Fibroblast of skin of scalp (primary cell): ENCODE measurements at places on chromosomes 16 and 17.
A peak's percentile ranks its signal among the peaks of the same experiment; 100 is the strongest.

DNA sequence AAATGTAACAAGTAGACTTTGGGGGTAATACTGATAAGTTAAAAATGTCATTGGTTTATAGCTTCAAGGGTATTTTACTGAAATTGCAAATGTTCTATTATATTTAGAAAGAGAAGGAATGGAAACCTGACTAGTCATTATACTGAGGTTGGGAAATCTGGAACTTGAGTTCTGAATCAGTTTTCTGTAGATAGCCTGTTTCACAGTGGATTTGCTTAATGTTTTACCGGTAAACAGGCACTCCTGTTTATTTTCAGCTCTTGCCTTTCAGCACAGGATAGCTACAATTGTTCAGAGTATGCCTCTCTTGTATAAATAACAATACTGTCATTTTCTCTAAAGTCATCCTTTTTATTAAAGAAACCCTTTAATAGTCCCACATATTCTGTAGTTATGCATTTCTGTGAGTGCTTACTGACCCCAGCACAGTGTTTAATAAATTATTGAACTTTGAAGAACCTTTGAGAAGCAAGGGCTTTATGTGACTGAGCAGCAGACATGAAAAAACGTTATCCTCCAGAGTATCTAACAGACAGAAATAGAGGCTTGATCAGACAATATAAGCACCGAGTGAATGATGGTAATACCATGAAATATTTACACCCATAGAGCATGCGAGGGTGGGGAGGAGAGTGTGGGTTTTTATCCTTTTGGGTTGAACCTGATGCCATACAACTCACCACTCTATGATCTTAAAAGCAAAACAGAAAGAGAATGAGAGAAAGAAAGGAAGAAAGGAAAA lies 58.2 kb downstream of the FTO start:
- DNase-seq = no peak

- DNase-seq = no peak
Observed at GRCh38 chr17:43631429-43631828, 30.3 kb downstream of the MEOX1 start.

DNA sequence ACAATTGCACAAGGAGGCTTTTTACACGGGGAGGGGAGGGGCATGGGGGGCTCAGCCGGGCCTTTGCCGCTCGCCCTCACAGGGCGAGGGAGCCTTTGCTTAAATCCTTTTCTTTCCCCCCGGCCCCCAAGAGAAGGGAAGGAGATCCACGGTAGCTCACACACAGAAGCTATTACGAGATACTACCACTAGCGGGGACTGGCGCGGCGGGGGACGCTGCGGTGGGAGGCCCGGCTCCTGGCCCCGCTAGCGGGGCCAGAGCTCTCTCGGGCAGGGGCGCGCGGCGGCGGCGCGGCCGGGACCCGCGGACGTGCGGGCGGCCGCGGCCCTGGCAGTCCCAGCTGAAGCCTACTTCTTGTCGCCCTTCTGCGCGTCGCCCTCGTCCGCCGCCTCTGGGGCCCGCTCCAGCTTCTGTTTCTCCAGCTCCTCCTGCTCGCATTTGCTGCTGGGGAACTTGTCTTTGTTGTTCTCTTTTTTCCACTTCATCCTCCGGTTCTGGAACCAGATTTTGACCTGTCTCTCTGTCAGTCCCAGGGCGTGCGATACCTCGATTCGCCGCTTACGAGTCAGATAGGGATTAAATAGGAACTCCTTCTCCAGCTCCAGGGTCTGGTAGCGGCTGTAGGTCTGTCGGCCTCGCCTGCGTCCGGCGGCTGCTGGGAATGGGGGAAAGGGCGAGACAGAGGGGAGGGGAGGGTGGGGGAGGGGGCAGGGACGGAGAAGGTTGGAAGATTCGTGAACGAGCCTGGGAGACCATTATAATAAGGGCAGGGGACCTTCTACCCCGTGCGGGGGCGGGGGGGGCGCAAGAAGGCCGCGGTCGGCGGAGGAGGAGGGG lies 2.0 kb downstream of the HOXB8 start:
- DNase-seq = peak; percentile 40

- DNase-seq = no peak
Observed at GRCh38 chr17:4043862-4044261, 79.6 kb upstream of the ATP2A3 start.

- no peak for DNase-seq
Observed at GRCh38 chr16:78307824-78308528, 208.5 kb downstream of the WWOX start.

- DNase-seq = no peak
Observed at GRCh38 chr17:78479369-78479768, 97.8 kb downstream of the DNAH17 start.

DNA sequence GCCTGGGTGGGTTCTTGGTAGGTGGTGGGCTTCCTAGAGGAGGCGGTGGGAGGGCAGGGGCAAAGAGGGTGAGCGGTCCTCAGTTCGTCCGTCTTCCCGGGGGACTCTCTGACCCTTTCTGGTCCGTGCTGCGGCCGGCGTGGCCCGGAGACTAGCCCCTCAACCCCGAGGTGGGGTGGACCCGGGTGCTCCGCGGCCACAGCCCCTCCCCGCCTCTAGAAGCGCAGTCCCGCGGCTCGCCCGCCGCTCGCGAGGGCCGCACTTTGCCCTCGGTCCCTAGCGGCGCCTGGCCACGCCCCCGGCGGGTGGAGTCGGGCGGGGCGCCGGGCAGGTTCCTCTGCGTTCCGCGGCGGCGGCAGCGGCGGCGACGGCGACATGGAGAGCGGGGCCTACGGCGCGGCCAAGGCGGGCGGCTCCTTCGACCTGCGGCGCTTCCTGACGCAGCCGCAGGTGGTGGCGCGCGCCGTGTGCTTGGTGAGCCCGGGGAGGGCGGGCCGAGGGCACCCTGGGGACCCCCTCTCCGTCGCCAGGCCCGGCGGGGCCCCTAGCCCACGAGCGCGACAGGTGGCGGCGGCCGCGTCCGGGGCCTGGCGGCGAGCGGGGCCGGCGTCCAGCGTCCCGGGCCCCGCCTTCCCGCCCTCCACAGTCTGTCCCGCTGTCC lies at the start of gene SYNGR2:
SYNGR2 (plus strand) TSS at position 340 of the 661 bp plus-strand sequence; CDS start at position 376, 36 bp downstream.
- peak; percentile 47 for DNase-seq

DNA sequence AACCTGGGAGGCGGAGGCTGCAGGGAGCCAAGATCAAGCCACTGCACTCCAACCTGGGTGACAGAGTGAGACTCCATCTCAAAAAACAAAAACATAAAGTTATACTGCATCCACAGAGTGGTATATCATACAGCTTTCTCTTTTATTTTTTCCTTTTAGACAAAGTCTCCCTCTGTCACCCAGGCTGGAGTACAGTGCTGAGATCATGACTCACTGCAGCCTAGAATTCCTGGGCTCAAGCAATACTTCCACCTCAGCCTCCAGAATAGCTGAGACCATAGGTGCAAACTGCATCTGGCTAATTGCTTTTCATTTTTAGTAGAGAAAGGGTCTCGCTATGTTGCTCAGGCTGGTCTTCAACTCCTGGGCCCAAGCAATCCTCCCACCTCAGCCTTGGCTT lies 10.0 kb upstream of the COPRS start:
- DNase-seq = no peak

DNA sequence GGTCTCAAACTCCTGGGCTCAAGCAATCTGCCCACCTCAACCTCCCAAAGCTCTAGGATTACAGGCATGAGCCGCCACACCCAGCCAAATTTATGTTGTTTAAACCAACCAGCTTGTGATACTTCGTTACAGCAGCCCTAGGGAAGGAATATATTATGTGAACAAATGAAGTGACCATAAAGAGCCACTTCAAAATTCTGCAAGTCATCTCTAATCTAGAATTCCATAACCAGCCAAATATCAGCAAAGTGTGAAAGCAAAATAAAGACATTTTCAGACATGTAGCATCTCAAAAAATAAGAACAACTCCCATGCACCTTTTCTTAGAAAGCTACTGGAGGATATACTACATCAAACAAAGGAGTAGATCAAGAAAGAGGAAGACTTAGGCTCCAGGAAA lies 36.0 kb downstream of the AIPL1 start:
- no peak for DNase-seq

DNA sequence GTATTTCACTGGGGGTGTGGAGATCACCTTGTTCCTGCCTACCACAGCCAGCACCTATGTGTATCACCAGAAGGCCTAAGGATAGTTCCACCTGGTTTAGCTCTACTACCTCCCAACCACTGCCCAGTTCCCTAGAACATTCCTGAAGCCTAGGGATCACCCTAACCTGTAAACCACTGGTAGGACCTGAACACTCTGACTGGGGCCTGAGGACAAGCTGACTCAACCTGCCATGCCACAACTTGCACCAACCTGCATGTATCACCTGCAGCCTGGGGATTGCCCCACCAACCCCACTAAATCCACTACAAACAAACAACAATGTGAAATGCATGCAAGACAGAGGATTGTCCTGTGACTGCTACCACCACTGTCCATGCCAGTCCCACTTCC lies 128.1 kb downstream of the KIF2B start:
- no peak for DNase-seq

GRCh38 chr17:73232587-73233373 lies 28.9 kb downstream of the CPSF4L start:
- DNase-seq = peak; percentile 9

GRCh38 chr17:55228683-55229192 lies 36.0 kb upstream of the HLF start:
- no peak for DNase-seq

- DNase-seq = no peak
Observed at GRCh38 chr16:52621651-52622050, 74.7 kb upstream of the TOX3 start.

- DNase-seq = no peak
Observed at GRCh38 chr16:11450136-11450535, 104.9 kb downstream of the RMI2 start.

- no peak for DNase-seq
Observed at GRCh38 chr17:47180337-47180736, 8.8 kb downstream of the CDC27 start.

DNA sequence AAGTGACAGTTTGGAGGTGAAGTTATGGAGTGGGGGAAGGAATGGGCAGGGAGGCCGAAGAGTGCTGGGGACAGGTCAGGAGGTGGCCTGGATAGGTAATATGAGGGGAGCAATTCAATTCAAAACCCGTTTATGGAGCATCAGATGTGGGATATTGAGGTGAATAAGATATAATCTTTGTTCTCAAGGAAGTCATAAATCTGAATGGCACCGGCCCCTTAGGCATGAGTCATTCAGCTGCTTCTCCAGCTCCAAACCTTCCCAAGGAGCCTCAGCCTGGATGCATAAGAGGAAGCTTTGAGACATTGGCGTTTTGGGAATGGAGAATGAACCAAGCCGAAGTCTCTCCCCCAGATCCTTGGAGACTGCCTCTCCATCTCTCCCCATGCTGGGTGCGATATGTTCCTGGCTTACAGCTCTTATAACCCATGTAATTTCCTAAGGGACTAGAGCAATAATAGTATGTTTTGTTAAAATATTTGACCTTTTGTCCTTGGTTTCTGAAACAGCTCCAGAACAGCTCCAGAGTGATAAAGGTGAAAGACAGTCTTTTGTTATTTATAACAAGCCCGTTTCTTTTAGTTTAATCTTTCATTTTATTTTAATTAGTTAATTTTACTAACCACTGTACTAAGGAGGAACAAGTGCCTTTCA lies 1.7 kb downstream of the TUBG2 start:
- peak; percentile 49 for DNase-seq

DNA sequence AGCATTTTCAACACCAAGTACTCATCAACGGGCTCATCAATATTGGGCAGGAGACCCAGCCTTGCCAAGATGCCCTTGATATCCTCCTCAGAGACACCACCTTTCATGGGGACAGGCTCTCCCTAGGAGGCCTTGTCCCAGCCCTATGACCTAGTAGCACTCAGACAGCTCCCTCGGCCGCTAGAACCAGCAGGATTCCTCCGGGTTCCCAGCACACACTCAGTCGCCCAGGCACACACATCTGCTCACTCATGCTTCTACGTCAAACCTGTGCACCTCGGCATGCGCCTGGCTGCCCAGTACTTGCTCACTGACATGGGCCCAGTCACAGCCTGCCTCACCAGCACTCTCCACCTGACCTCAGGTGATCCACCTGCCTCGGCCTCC lies 17.0 kb downstream of the SRCIN1 start:
- DNase-seq = no peak

- DNase-seq = peak; percentile 100
Observed at GRCh38 chr17:14737984-14738651, 437.2 kb downstream of the HS3ST3B1 start.

DNA sequence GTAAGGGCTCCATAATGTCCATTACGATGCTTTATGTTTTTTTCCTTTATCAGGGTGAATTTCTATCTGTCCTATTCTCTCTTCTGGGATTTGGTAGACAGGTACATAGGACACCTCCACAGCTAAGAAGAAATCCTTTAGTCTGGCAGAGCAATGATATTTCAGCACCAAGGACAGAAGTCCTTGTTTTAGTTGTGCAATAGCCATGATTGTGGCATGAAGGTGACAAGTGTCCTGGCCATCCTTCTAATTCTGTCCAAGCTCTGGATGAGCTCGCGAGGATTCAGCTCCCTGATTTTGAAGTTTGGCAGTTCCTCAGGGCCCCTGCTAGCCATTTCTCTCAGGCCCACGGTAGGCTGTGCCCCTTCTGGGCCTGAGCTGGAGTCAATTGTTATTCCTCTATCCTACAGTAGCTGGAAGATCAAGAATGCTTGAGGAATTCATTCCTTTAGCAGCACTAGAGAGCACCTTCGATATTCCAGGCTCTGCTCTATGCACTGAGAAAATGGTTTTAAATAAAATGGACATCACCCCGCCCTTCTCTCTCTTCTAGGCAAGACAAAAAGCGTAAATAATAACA lies 320.8 kb downstream of the XYLT1 start:
- DNase-seq = peak; percentile 16

DNA sequence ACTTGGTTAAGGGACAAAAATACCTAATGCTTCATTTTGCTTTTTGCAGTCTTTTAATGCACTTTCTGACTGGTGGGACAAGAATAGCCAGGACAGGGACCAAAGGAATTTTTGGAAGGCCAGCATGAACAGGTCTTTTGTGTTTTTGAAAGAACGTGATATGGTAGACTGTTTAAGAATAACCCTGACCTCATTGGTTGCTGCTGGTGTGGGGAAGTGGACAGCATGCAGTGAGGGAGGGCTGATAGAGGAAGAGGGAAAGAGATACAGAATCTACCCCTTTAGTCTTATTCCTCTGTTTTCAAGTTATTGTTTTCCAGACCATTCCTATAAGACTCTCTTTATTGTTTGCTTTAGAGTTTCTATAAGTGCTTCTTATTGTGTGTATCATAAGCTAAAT lies 816.2 kb downstream of the CDH11 start:
- no peak for DNase-seq

- no peak for DNase-seq
Observed at GRCh38 chr16:6096931-6097670, 999.5 kb upstream of the EEF2KMT start.

GRCh38 chr16:85246973-85247372 lies 134.7 kb upstream of the CIBAR2 start:
- no peak for DNase-seq

GRCh38 chr17:35372846-35373533 lies 431 bp downstream of the SLFN11 start:
- DNase-seq = peak; percentile 5

DNA sequence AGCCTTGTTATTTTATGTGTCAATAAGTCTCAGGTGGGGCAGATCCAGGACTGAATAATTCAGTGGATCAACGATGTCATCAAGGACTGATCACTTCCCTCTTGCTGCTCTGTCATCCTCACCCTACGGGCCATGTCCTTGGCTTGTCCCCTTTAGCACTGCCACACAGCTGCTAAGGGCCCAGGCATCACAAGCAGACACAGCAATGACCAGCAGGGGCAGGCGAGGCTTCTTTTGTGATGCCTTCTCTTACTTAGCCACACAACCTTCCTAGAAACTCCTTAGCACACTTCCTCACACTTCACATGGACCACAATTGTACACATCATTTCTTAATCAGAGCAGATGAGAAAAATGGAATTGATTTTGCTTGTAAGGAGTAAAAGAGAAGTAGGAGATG lies 356.3 kb upstream of the SOX9 start:
- peak; percentile 4 for DNase-seq

- DNase-seq = no peak
Observed at GRCh38 chr16:57925310-57925709, 45.6 kb downstream of the CNGB1 start.
